ENCODE measurements at places on chromosomes 1 and 21.

- peak; percentile 71 for DNase-seq
These were observed 5.8 kb downstream of the PFKL start for GRCh38 chr21:44305691-44306090.

GRCh38 chr1:230849451-230850224 is 18.7 kb downstream of the C1orf198 start:
- DNase-seq: peak; percentile 7

- peak; percentile 51 for DNase-seq
These were observed 34.1 kb upstream of the BTG2 start for GRCh38 chr1:203271018-203271743.

GRCh38 chr1:187987236-187987776 is 1158.6 kb downstream of the PLA2G4A start:
- DNase-seq: no peak

- DNase-seq: no peak
These were observed 773 bp downstream of the RABIF start for GRCh38 chr1:202888221-202888530.

GRCh38 chr1:203197625-203198024 is 11.1 kb upstream of the CHI3L1 start:
- no peak for DNase-seq

DNA sequence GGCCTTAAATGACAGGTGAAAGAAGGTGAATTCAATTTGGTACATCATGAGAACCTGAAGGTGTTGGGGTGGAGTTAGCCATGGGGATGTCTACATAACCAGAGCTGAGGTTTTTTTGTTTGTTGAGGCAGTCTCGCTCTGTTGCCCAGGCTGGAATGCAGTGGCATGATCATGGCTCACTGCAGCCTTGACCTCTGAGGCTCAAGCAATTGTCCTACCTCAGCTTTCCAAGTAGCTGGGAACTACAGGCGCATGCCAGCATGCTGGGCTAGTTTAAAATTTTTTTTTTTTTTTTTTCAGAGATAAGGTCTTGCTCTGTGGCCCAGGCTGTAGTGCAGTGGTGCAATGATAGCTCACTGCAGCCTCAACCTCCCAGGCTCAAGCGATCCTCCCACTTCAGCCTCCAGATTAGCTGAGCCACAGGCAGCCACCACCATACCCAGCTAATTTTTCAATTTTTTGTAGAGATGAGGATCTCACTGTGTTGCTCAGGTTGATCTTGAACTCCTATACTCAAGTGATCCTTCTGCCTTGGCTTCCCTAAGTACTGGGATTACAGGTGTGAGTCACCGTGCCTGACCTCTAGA is 1.9 kb upstream of the MPZ start:
- DNase-seq: no peak

GRCh38 chr1:53326598-53327181 is 1.2 kb downstream of the LRP8 start:
- no peak for DNase-seq

DNA sequence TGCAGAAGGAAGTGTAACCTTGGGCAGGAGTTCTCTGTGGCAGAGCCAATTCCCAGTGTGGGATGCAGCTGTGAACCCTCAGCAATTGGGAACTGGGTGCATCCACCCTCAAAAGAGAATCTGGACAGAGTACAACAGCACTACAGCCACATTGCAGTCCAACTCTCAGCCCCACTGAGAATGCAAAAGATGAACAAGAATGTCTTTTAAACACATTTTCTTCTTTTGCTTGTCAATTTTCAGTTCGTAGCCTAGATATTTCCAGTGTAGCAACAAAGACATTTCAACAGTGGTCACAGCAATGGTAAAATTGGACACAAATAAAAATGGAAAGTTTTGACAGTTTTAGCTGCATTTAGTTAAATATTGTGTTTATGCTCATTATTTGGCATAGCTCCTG is 114.0 kb upstream of the APP start:
- DNase-seq: no peak

DNA sequence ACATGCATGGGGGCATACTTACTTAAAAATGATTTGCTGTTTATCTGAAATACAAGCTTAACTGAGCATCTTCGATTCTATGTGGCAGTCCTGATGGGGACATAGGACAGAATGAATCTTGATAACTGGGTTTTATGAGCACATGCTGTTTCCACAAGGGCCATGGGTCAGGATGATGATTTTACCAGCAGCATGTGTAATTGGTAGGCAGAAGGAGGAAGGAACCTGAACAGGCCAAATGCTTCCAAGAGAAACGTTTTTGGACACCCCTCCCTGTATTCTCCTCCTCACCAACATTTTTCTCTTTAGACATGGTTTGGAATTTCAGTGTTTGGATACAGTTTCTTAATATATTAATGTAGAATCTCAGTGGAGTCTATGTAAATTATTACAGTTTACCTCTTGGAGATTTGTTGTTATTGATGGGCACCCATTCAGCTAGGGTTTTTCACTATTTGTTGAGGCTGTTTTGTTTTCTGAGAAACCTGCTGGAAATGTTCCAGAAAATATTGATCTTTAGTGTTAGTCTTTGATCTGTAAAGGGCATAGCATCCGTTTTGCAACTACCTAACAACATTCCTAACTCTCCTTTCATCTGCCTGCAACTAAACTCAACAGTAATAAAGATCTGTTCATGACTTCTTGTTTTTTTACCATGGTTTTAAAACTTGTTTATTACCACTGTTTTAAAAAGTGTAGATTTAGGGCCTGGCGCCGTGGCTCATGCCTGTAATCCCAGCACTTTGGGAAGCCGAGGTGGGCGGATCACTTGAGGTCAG is 42.0 kb downstream of the TBCE start:
- no peak for DNase-seq

DNA sequence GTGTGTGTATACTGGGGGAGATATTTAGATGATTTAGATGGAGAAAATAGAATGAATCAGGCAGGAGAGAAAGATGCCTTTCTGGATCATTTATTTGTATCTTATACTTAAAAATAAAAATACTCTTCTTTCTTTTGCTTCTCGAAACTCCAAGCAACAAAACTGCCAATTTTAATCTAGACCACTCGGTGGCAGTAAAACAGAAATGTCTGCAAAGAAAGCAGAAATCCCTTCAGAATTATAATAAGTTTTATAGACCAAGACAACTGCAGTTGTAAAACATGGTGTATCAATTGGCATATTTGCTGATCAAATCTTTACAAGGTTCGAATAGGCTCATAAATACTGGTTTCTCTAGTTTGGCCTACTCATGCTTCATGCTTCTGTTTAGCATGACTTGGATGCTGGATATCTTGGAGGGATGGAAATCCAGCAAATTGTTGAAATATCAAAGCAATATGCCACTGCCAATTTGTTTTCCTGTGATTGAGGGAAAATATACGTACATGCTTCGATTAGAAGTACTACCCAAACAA is 15.1 kb upstream of the C1orf87 start:
- DNase-seq: no peak

GRCh38 chr1:114345930-114346479 is 165.0 kb downstream of the TRIM33 start:
- no peak for DNase-seq

DNA sequence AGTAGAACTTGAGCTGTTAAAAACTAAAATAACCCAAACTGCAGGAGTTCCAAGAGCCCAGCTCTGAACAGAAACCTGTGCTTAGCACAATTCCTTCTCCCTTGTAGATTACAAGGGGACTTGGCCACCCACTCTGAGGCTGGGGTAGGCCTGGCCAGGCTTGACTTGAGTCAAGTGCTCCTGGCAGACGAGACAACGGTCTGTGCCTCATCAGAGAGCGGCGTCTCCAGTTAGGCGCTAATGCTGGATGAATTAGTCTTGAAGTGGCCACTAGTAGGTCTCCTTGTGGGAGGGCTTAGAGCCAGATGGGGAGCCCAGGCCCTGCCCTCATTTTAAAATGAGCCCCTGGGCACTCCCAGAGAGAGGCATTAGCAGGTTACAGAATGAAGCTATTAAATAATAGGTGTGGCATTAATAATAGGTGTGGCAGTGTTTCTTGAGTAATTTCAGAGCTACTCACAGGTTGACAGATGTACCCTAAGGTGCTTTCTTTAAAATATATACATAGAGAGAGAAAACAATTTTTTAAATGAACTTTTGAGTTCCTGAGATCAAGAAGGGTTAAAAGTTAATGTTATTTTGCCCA is 1.1 kb downstream of the EEIG2 start:
- DNase-seq: no peak

GRCh38 chr1:212315907-212316306 is 30.7 kb downstream of the PPP2R5A start:
- peak; percentile 21 for DNase-seq

GRCh38 chr1:172845865-172846264 is 187.0 kb downstream of the FASLG start:
- no peak for DNase-seq

GRCh38 chr1:176735201-176735600 is 272.2 kb downstream of the PAPPA2 start:
- no peak for DNase-seq

Measured in kidney capillary endothelial cell (primary cell).